Stimulated activated CD8-positive, alpha-beta memory T cell treated with anti-CD3 and anti-CD28 coated beads, Interleukin-12 subunit alpha, Interleukin-12 subunit beta, amount 100 ng/mL, for 1 hour (primary cell): ENCODE measurements at places on chromosomes 7 and 10.

GRCh38 chr10:100360234-100360633, 13.2 kb downstream of the SCD start:
- no peak for DNase-seq

DNA sequence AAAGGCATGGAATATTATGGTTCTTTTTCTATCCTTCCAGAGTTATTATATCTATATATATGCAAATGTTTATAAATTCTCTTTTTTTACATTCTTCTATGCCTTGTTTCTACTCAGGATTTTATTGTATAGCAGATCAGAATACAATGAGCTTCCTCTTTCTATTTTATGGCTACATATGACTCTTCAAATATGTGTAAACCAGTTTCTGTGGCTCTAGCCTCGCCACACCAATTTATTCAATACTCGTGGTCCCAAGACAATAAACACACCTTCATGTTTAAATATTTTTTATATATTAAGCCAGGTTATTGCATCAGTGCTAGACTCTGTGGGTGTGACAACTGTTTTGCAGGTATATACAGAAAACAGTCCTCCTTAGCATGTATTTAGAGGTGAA, 237.5 kb upstream of the MKLN1 start:
- no peak for DNase-seq

DNA sequence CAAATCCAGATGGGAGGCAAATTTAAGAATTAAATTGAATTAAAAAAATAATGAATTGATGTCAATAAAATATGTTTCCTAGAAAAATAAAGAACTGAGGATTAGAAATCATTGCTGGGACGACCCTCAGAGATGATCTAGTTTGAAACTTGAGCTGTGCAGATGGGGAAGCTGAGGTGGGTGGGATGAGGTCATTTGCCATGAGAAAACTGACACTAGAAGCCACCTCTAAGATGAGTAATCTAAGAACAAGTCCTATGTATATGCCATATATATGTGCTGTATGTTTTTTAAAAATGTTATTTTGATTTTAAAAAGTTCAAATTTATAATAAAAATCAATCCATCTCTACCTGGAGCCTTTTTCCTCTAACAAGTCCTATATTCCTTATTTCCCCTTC, 135.7 kb downstream of the RSU1 start:
- DNase-seq: no peak

DNA sequence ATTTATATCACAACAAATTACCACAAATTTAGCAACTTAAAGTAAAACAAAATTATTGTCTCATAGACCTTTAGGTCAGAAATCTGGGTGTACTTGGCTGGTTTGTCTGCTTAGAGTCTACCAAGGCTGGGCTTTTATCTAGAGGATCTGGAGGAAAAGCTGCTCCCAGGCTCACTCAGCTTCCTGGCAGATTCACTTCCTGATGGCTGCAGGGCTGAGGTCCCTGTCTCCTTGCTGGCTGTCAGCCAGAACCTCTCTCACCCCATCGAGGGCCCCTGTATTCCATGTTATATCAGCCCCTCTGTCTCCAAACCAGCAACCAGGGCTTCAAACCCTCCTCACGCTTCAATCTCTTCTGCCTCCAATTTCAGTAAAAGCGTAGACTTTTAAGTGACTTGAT, 734.9 kb downstream of the NRG3 start:
- no peak for DNase-seq

DNA sequence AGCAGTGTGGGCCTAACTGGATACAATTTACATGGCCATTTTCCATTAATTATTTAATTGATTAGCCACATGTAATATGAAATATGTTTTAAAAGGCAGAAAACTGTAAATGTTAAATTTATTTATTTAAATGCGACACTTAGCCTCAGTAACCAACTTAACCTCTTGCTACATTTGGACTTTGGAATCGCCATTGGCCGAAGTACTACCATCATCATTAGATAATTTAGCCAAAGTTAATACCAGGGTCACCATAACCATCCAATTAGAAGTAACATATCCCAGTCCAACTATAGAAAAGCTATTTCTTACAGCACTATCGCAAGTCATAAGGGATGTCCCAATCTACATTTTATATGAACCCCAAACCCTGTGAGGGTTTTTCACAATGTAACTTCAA, 558.6 kb upstream of the IGFBP3 start:
- DNase-seq: no peak

DNA sequence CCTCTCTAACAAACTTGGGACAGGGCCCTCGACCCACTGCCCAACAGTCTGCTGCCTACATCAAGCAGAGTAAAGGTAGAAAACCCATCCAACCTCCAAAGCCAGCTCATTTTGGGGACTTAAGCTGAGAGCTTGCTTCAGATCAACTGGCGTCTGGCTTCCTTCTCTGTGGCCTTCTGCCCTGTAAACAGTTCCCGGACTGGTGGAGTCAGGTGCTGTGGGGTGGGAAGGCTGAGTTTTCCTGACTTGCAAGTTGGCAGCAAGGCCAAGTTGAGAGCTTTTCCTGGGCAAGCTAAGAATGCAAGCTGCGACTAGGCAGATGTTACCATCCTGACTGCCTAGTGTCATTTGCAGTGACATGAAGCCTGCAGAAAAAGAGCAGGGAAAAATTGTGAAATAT, 3.7 kb downstream of the GALNT17 start:
- no peak for DNase-seq

DNA sequence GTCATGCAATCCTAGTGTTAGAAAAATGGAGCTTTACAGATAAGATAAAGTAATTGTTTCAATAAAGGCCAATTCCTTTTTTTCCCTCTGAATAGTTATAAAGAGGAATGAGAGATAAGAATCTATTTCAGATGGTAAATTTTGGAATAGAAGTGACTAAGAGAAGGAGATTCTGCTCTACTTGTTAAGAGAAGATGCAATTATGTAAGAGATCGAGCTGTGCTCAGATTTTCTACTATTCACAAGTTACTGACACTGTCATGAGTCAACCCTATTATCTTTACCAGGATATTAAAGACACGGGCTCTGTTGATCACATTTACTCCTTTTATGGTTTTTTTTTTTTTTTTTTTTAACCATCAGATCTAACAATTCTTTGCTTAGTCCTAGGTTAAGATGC, 511.3 kb downstream of the ARL4A start:
- DNase-seq: no peak

- no peak for DNase-seq
These were observed 96.5 kb upstream of the SDK1 start for GRCh38 chr7:3204526-3204925.

GRCh38 chr7:26627891-26628341, 236.5 kb downstream of the SKAP2 start:
- DNase-seq: no peak

- no peak for DNase-seq
These were observed 83.7 kb upstream of the PDGFA start for GRCh38 chr7:603152-603951.

GRCh38 chr7:44671069-44671468, 64.6 kb downstream of the OGDH start:
- DNase-seq: no peak

DNA sequence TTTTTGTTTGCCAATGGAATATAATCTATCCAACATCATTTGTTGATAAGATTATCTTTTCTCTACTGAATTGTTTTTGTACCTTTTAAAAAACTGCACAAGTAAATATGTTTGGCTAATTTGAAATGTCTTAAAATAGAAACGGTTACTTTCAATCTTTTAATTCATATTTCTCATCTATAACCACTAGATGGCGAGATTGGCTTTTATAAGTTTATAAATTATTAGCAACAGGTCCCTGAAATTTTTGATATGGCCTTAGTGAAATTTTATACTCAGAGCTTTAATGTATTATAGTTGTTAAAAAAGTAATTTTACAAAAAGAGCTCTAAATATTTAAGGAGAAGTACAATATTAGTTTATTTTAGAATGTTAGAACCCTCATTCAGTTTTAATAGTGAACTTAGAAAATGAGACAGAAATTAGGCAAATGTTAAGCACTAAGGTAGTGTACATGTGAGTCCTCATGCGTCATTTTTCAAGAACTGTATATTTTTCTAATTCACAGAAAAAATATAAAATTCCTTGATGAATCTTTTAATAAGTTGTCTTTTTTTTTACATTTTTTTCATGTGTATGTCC, 592.5 kb downstream of the ARL4A start:
- no peak for DNase-seq

DNA sequence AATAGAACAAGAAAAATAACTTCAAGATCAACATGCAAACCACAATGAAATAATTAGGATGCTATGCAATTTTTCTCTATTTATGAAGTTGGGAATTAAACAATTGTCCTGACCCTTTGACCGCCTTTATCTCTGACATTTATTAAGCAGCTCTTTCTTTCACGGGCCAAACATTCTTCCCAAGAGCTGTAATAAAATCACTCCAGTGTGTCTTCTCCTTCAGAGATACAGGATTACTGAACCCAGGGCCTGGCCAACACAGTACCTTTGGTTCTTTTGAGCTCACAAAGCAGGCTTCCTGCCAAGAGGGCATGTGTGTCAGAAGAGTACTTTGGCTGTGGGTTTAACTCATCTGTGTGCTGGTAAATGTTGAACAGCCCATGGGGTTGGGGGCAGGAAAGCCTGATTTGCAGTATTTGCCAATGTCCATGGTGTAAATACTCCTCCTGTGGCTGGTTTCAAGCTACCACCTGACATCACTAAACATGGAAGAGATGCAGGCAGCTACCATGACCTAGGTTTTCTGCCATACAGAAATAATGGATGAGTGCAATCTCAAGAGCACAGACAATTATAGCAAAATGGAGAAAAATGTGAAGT, 121.7 kb downstream of the FANK1 start:
- no peak for DNase-seq

- DNase-seq: no peak
These were observed 86.3 kb upstream of the MKLN1 start for GRCh38 chr7:131241386-131241785.

DNA sequence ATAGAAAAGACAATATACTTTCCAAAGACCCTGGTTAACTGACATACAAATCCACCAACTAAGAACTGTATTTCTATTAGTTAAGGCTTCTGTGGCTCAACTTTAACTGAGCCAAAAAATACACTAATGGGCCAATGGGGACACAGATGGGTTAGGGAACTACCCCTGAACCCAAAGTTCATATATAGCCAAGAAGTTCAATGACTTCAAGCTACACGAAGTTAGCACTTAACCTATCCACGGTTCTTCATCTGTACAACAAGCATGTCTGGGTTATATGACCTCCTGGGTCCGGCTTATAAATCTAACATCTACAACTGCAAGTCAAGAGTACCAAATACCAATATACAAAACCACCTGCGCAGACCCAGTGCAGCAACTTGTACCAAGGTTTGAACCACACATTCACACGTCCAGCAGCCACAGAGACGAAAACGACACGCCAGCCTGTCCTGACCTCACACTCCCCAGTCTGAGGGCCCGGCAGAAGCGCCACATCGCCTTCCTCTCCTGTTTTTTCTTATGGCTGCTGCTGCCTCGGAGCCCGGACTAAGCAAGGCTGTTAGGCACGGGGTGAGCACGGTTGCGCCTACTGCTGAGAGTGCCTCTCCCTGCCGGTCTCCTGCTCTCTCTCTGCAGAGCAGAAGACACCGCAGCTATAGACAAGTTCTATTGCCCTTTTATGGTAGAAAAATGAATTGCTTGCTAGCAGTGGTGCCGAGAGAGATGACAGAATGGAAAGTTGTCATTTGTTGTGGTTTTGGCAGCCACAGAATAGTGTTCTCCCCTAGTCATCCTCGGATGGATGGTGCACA, 86.3 kb downstream of the RNF216 start:
- DNase-seq: peak; percentile 64

DNA sequence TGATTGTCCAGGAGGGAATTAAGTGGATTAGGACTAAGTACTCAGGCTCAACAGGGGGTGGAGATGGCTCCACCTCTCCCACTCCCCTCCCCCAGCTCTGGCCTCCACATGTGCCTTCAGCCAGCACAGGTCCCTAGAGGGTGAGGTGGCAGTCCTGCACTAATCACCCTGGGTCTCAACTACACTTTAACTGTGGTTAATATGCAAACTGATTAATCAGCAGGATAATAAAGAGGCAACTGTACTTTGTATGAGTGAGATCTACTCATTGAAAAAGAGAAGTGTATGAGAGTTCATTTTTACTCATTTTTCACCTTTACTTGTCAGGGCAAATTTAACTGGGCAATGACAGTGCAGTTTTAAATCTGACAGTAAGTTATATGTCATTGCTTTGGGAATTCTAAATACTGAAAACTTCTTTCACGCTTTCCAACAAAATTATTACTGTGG, 223.8 kb upstream of the CCDC6 start:
- no peak for DNase-seq

DNA sequence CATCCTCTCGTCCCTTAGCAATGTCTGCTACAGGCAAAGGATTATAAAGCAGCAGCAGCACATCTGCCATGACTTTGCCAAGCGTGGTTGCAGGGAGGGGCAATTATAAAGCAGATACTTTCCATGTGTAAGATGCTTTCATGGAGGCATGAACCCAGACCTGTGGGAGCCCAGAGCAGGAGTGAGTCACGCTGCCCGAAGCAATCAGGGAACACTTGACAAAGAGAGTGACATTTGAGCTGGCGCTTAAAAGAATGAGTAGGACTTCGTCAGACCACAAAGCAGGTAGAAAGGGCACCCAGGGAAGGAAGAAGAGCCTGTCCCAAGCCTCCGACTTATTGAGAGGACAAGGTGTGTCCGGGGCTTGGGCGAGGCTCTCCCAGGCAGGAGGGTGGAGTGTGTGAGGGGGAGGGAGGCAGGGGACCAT, 147.2 kb downstream of the MYOF start:
- no peak for DNase-seq

DNA sequence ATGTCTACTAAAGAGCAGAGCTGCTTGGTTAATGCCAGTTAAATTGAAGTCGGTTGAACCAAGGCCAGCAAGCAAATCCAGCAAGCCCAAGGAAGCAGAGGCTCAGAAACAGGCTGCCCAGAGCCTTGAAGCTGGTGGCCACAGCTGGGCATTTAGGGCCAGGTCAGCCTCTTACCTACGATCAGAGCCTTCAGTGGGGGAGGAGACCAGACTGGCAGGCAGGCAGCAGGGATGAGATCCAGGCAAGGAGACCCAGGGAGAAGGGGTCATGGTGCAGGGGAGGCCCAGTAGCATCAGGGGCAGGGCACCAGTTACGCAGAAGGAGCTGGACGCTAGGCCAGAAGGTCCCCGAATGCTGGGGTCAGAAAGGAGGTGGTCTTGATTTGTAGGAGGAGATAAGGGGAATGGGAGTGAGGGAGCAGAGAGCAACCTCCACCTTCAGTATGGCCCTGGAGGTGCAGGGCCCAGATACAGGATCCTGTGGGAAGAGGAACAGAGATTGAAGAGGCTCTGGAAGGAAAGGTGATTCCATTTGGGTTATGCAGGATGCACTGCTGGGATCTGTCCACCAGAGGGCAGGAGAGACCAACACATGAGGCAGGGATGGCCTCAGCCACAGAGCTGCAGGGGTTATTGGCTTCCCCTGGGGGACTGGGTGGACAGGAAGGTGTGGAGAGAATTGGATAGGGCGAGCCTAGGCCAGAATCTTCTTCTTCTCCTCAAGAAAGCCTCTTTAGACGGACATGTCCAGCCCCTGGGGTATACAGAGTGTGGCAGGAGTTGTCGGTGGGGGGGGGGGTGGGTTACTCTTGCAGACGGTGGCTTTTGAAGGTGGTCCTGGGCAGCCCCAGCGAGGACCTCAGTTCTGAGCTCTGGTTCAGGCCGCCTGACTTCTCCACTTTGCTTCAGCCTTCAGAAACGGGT, 132.6 kb upstream of the PODXL start:
- DNase-seq: peak; percentile 32
